ENCODE measurements at places on chromosomes 16 and 17. TPM values are rescaled to one million over a fixed set of nuclear protein-coding genes. Genes with fewer than 3 reads are reported as not detected.

Gene ST6GALNAC2
- total RNA-seq: 7.8 TPM

Gene UBN1
- total RNA-seq: 40.2 TPM

Gene WFIKKN2
- total RNA-seq: 0.09 TPM

Gene RAPGEFL1
- total RNA-seq: 16.1 TPM

Gene GUCY2D
- total RNA-seq: 0.12 TPM

Gene SSTR5
- total RNA-seq: not detected

Gene PKMYT1
- total RNA-seq: 1.7 TPM

Gene HSD17B1
- total RNA-seq: 1.6 TPM

Gene POLDIP2
- total RNA-seq: 86.0 TPM

Gene WNK4
- total RNA-seq: 2.2 TPM

Gene PIK3R5
- total RNA-seq: 60.2 TPM

Gene AIPL1
- total RNA-seq: not detected

Gene BCAR1
- 98.0 TPM for total RNA-seq

Gene SCPEP1
- 59.6 TPM for total RNA-seq

Gene PRSS8
- 2.6 TPM for total RNA-seq

Gene ZNF200
- 7.0 TPM for total RNA-seq

Gene RECQL5
- total RNA-seq: 10.9 TPM

Gene PRSS33
- not detected for total RNA-seq

Gene OR1F1
- total RNA-seq: not detected

Gene C17orf100
- 0.60 TPM for total RNA-seq

Gene NLE1
- total RNA-seq: 13.7 TPM

Gene VPS25
- total RNA-seq: 44.3 TPM

Gene MAPT
- total RNA-seq: 18.2 TPM

Gene HSPB9
- not detected for total RNA-seq

Gene VAT1L
- 0.65 TPM for total RNA-seq

Gene CACNG3
- not detected for total RNA-seq

Gene MEFV
- 25.4 TPM for total RNA-seq

Gene GRB2
- 152 TPM for total RNA-seq

Gene MRPL10
- total RNA-seq: 38.6 TPM

Gene GP1BA
- not detected for total RNA-seq

Gene MTHFSD
- total RNA-seq: 8.4 TPM

Gene SERPINF2
- 10.4 TPM for total RNA-seq

Gene HSD11B2
- total RNA-seq: 2.0 TPM

Gene ACE
- total RNA-seq: 20.2 TPM

Gene TXNL4B
- total RNA-seq: 15.6 TPM

Gene PITPNM3
- 3.5 TPM for total RNA-seq

Gene TMEM106A
- total RNA-seq: 13.8 TPM

Gene CDH11
- total RNA-seq: 74.1 TPM

Gene STX1B
- total RNA-seq: 0.47 TPM
